ENCODE measurements at places on chromosomes 12 and 14.

GRCh38 chr12:63822352-63822751, 22.1 kb upstream of the SRGAP1 start:
- DNase-seq = no peak

GRCh38 chr12:55927588-55928502, at the start of gene PYM1:
Gene PYM1, minus strand, starts transcription at chr12:55927894. Its CDS starts 133 bp downstream, at chr12:55927761.
- peak; percentile 98 for DNase-seq

DNA sequence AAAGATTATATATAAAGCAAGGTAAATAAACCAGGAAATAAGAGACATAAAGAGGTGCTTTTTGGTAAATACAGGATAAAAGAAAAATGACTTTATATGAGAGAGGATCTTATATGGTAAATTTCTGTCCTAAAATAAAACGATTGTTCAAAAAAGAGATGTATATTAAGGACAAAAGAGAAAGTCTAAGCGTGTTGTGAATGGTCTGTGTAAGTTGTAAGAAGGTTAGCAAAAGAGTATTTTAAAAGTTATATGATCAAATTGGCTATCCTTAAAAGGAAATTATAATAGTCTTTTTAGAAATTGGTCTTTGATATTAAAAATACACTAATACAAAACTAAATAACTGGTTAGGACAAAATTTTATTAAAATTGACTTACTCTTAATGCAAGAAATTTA, 14.1 kb upstream of the ACSM4 start:
- peak; percentile 15 for DNase-seq

GRCh38 chr12:2834581-2835491, at the start of gene NRIP2:
Gene NRIP2, minus strand, starts transcription at chr12:2835035. Its CDS starts 52 bp downstream, at chr12:2834983.
- DNase-seq = no peak

GRCh38 chr12:60021235-60021634, 425.4 kb downstream of the SLC16A7 start:
- no peak for DNase-seq

DNA sequence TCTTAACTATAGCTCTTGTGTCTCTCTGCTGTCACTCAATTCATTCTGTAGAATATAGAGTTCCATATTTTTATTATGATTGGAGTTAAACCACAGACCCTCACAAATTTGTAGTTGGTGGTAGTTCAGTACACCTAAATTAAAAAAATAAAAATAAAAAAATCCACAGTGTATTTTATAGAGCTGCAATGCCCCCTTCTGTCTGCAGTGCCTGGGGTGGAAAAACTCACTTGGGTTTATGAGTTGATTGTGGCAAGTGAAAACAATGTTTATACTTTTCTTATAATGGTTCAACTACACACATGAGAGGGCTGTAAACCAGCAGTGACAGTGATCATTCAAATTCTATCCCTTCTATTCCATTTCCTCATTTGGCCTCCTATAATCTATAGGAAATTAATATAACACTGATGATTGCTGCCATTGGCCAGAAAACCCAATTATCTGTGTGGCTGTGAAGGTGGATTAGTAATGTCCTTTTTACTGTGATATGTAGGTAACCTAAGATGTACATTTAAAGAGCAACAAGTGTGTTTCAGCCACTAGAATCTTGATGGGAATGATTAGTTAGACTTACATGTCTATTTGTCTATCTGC, 166.9 kb upstream of the LRIG3 start:
- no peak for DNase-seq

DNA sequence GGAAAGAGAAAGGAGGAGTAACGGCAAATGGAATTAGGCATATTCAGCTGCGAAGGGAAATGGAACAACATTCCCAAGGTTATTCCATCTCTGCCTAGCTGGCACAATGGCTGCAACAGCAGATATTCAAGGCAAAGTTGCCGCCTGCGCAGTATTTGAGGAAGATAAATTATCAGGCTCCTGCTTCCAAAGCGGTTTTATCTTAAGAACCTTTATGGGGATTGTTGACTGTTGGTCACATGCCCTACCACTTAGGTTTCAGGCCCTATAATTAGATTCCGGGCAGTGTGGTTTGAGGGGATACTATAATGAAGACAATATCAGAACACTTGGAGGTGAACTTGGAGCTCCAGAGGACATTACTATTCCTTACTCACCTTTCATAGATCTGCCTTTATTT, 99.7 kb downstream of the FGD4 start:
- no peak for DNase-seq

GRCh38 chr12:1927051-1927680, 8.7 kb upstream of the CACNA2D4 start:
- DNase-seq = no peak

- peak; percentile 34 for DNase-seq
These were observed 4.5 kb upstream of the RNASE4 start for GRCh38 chr14:20679907-20680306.

DNA sequence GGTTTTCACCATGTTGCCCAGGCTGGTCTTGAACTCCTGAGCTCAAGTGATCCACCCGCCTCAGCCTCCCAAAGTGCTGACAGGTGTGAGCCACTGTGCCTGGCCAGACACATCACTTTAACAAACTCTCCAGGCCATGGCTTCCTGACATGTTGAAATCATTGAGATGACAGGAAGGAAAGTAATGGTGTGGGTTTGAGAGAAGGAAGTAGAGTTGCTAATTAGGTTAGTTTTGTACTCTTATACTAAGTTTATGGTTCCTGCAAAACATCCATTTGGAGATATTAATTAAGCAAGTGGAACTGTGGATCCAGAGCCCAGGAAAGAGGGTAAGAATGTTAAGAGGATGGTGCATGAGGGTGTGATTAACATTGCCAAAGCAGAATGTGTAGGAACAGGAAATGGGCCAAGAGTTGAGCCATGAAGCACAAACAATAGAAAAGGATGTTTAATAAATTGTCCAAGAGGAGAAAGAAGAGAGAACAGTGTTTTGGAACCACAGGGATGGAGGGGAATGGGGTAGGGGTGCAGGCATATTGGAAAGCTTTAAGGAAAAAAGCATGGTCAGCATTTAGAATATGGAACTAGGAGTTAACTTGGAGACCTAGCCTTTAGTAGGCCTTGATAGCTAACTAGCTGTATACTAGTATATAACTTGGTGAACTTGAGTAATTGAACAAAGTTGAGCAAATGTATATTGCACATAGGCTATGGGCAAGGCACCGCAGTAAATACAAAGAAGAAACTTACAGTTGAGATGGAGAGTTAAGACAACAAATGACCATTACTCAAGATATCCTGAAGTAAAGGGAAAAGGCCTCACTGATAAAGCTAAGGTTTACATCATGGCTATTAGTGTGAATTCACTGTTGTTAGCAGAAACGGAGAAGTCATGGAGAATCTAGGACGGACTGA, 91.3 kb upstream of the DNM1L start:
- peak; percentile 91 for DNase-seq
